Muscle of leg (tissue), 16 donors: ENCODE measurements at places on chromosomes 6 and 20.

- no peak for DNase-seq
Observed at GRCh38 chr6:13635948-13636658, 21.0 kb downstream of the NOL7 start.

DNA sequence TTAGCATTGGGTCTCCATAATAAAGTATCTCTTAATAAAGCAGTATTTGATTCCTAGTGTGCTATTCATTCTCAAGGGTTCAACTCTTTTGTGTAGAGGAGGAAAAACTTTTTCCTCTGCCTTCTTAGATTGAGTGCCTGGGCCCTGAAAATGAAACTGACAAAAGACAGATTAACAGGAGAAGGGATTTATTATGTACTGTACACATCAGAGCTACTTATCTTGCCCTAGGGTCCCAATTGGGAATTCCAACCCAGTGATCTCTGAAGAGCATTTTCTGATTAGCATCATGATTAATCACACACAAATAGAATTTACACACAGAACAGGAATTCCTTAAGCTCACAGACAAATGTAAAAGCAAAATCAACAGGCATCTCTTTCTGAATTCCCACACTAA lies 128.9 kb downstream of the CD164 start:
- no peak for DNase-seq

- no peak for DNase-seq
Observed at GRCh38 chr6:52541135-52541534, 35.7 kb downstream of the TRAM2 start.

- DNase-seq, result peak; percentile 16
Observed at GRCh38 chr20:13995841-13996240, 525 bp downstream of the MACROD2 start.

GRCh38 chr6:163630096-163630495 lies 215.6 kb downstream of the QKI start:
- no peak for DNase-seq

DNA sequence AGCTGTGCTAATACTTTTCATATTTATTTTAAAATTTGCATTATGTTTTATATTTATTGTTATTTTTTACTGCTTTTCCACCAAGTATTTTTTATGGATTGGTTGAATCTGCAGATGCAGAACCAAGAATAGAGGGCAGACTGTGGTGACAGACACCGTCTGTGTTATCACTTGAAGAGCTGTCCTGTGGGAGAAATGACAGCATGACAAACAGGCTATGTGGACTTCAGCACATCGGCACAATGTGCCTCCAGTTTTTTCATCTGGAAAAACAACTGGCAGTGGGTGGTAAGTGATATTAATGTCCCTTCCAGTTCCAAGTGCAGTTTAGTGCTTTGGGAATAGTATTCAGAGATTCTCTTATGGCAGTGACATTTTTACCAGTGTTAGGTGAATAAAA lies 492.9 kb downstream of the PRKN start:
- no peak for DNase-seq

GRCh38 chr20:41480054-41480770 lies 113.6 kb upstream of the EMILIN3 start:
- DNase-seq, result peak; percentile 34

- DNase-seq, result no peak
Observed at GRCh38 chr6:159012201-159012600, 12.2 kb upstream of the RSPH3 start.

GRCh38 chr20:10674684-10675449 lies 1.1 kb upstream of the JAG1 start:
- peak; percentile 87 for DNase-seq

GRCh38 chr6:26576407-26576843 lies 20.3 kb upstream of the ABT1 start:
- DNase-seq, result no peak

DNA sequence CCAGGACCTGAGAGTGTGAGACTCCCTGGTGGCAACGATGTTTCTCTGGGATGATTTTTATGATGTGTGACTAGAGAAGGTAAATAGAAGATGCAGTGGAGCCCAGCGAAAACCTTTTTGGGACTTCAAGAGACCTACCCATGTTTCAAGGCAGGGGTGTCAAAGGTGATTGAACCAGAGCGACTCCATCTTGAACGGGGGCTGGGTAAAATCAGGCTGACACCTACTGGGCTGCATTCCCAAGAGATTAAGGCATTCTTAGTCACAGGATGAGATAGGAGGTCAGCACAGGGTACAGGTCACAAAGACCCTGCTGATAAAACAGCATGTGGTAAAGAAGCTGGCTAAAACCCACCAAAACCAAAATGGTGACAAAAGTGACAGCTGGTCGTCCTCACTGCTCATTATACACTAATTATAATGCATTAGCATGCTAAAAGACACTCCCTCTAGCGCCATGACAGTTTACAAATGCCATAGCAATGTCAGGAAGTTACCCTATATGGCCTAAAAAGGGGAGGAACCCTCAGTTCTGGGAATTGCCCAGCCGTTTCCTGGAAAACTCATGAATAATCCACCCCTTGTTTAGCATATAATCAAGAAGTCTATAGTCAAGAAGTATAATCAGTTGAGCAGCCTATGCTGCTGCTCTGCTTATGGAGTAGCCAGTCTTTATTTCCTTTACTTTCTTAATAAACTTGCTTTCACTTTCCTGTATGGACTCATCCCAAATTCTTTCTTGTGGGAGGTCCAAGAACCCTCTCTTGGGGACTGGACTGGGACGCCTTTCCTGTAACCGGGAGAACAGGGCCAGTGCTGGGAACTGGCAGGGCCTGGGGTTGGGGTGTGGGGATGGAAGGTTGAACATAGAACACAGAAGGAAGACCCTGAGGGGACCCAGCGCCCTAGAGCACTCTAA lies 526.4 kb downstream of the QKI start:
- DNase-seq, result peak; percentile 82

GRCh38 chr20:49230021-49230420 lies 10.8 kb downstream of the DDX27 start:
- no peak for DNase-seq

GRCh38 chr6:69581581-69581980 lies 215.2 kb downstream of the LMBRD1 start:
- DNase-seq, result peak; percentile 42

GRCh38 chr6:144782634-144783033 lies 497.5 kb downstream of the UTRN start:
- no peak for DNase-seq

DNA sequence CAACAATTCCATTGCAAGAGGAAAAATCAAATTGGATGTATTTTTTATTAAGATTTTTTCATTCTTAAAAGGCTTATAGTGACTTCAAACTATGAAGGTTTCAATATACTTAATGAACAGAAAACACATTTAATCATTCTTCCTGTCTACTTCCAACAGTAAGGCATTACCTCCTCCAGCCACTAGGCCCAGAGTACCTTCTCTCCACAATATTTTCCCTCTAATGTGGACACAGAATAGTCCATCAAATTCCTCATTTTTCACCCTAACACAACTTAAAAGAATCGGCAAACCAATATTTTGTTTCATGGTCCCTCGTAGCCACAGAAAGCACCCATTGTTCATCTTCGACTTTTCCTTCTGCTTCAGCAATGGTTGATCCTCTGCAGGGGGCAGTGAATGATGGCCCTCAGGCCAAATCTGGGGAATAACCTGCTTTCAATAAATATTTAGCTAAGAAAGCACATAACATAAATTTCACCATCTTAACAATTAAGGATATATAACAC lies 335.4 kb upstream of the ID4 start:
- no peak for DNase-seq

DNA sequence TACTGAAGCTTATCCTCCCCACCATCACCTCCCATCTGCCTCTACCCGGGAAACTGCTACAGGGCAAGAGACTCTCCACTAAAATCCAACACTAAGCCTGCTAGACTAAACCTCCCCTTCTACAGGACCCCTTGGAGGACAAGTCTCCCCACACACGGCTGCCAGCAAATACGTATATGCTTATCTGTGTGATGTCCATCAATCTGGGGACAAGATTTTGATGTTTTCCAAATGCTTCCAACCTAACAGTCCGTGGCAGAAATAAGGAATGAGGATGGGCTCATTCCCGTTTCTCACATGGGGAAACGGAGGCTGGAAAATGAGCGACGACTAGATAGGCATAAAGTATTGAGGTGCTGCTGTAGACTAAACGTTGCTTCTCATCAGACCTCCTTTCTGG lies 1.8 kb downstream of the KCNK5 start:
- DNase-seq, result no peak

DNA sequence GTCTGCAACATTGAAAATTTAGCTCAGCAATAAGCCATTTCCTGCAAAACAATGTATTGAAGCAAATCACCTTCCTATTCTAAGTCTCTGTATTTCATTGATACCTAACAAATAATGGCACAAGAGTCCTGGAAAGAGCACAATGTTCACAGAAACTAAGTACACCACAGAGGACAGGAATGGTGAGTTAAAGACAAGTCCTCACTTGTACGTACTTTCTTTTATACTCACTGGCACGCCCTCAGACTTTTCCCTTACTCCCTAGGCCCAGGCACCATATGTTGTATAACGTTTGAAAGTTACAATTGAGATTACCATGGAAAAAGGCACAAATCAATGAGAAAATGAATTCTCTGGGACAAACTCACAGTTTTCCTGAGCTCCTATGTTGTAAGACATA lies 683.0 kb upstream of the MANEA start:
- no peak for DNase-seq
